ENCODE measurements at places on chromosomes 6 and 20.

DNA sequence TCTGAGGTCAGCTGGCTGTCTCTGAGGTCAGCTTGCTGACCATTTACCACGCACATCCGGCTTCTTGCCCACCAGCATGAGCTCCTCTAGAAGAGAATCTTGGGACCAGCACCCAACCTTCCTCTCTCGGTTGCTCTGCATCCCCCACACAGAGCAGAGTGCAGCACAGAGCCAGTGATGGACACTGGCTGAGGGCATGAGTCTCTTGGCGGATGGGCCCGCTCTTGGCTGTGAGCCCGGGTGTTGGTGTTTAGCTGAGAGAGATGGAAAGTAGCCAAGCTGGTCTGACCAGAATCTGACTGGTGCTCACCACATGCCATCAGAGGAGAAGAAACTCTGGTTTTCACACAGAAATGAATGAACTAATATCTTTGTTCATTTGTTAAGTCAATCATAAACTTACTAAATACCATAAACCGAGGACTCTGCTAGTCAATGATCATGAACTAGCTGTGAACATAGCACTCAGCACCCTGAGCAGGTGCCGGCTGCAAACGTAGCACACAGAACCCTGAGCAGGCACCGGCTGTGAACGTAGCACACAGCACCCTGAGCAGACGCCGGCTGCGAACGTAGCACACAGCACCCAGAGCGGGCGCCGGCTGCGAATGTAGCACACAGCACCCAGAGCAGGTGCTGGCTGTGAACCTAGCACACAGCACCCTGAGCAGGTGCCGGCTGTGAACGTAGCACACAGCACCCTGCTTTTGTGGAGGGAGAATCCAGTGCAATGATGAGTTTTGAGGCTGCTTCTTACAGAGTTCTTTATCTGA, 10.4 kb upstream of the THBS2 start:
- DNase-seq, result no peak

GRCh38 chr6:84979541-84979940, 215.1 kb upstream of the TBX18 start:
- no peak for DNase-seq

- no peak for DNase-seq
These were observed 204.0 kb downstream of the PTPRK start for GRCh38 chr6:128316258-128316929.

- no peak for DNase-seq
These were observed 156.5 kb downstream of the COL12A1 start for GRCh38 chr6:75049308-75049707.

DNA sequence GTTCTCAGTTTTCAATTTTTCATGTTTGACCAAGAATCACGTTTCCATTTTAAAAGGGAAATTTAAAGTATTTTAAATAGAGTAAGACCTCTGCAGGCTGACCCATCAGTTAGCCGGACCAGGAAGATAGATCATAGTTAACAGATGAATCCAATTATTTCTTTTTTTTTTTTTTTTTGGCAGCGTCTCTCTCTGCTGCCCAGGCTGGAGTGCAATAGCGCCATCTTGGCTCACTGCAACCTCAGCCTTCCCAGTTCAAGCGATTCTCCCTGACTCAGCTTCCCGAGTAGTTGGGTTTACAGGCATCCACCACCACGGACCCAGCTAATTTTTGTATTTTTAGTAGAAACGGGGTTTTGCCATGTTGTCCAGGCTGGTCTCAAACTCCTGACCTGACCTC, 256.7 kb upstream of the CNR1 start:
- DNase-seq, result no peak

- no peak for DNase-seq
These were observed 177.5 kb upstream of the GGTLC1 start for GRCh38 chr20:24166123-24166381.

GRCh38 chr6:17278289-17279063, 2.7 kb upstream of the RBM24 start:
- DNase-seq, result no peak

DNA sequence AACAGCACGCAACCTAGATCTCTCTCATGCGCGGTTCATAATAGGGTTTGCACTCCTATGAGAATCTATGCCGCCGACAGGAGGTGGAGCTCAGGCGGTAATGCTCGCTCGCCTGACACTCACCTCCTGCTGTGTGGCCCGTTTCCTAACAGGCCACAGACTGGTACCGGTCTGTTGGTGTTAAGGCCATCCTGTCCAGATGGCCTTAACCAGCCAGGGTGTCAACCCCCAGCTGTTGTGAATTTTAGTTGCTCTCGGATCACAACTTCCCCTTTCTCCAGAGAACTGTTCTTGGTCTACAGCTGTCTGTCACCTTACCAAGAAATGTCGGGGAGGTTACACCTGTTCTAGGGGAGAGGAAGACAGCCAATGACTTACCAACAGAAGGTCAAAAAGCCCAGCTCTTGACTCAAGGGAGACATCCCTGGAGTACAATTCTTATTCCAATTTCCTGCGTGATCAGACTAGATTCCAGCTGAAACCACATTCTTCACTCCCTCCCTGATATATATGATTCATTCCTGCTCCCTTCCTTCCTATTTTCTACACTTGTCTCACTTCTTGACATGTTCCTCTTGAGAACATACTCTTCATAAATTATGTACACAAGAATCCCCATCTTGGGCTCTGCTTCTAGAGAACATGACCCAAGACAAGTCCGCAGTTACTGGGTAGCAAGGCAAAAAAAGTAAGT, 23.1 kb upstream of the DNAAF9 start:
- no peak for DNase-seq

- DNase-seq, result no peak
These were observed 10.5 kb upstream of the PLN start for GRCh38 chr6:118537574-118537973.

DNA sequence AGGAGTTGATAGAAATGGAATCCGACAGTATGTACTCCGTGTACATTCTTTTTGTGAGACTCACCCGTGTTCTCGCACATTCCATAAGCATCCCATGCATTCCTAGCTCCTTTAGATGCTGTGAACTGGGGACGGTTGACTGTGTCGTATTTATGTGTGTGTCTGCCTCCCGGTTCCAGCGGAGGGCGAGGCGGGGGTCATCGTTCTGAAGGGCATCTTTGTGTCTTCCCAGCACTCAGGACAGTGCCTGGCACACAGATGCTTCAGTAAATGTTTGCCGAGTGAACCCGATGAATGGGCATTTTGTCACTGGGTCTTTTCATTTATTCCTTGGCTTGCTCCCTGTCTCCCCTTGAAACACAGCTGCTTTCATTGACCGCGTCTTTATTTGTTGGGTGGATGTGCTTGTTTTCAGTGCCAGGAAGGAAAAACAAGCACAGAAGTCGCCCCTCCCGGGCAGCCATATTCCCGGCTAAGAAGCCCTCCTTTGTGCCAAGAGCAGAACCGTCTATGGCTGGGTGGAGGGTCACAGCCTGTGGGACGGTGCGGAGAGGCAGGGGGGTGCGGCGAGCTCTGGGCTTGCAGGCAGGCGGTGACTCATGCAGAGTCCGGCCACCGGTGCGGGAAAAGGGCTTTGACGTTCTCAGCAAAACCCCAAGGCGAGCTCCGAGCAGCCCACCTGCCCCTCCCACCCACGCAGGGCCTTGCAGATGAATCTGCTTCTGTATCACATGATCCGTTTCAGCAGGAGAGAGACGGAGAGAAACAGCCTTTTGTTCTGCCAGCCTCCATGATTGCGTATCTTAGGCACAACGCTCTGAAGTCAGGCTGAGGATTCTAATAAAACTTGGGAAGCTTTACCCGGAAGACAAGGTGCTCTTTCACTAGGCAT, 11.2 kb upstream of the PSMG4 start:
- DNase-seq, result peak; percentile 65

GRCh38 chr20:54044156-54044555, 26.2 kb downstream of the BCAS1 start:
- no peak for DNase-seq

DNA sequence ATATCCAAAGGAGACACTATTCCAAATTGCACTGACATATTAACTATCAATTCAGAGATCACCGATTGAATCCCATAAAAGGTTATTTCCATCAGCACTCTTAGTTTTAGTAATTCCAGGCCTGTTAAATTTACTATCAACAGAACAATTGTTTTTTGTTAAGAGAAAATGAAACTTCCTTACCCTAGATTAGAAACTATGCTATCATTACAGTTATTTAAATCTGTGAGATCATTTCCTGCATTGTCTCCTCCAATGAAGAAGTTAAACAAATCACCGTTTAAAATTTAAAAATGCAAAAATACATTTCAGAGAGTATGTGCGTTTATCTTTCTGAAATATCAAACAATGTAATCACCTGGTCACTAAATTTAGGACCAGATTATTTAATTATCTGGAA, 57.5 kb downstream of the HIVEP2 start:
- DNase-seq, result no peak

GRCh38 chr6:165098165-165098564, 211.2 kb downstream of the C6orf118 start:
- no peak for DNase-seq

GRCh38 chr6:40671694-40672050, 84.5 kb upstream of the LRFN2 start:
- DNase-seq, result no peak

- DNase-seq, result peak; percentile 38
These were observed at the start of gene BEND3 for GRCh38 chr6:107114926-107115694. TSS of gene BEND3 (minus strand) at chr6:107115515. CDS start at chr6:107099285, 16,230 bp downstream.

GRCh38 chr6:111478749-111479148, 4.3 kb downstream of the REV3L start:
- DNase-seq, result no peak

DNA sequence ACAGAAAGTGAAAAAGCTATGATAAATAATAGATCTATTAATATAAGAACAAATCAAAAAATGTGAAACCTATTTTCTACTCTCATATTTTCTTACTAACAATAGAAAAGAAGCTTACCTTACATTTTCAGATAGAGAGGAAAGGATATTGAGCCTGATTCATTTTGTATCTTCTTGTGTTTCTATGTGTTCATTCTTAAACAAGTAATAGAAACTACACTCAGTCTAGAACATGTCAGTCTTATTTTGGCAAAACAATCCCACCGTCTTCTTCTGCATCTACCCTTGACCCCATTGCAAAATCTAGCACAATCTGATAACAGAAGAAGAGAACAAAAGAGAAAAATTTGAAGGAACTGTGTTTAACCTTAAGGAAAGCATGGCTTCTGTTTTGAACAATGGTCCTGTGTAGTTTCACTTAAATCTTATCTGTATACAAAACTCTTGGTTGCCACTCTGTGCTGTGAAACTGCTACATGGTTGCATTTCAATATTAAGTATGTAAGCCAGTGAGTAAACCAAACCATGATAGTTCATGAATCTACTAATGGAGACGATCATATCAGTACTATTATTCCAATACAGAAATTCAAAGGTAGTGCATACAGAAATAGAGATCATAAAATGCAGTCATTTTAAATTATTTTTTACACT, 69.5 kb upstream of the LGSN start:
- DNase-seq, result no peak

- DNase-seq, result no peak
These were observed 129.9 kb downstream of the FYN start for GRCh38 chr6:111743360-111743759.

DNA sequence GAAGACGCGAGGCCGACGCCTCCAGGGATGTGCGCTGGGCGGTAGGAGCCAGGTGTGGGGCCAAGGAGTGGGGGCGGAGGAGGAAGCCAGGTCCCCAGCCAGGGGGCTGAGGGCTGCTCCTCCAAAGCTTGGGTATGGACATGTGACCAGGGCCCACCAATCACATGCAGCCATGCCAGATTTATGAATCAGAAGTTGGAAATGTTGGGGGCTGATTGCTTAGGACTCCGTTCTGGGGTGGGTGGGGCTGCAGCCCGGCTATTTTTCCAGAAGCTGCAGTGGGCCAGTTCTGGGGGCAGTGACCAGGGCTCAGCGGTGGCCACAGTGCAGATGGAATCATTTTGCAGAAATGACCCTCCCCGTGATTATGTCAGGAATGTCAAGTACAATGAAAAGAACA, 96.0 kb downstream of the CEBPB start:
- DNase-seq, result peak; percentile 65

DNA sequence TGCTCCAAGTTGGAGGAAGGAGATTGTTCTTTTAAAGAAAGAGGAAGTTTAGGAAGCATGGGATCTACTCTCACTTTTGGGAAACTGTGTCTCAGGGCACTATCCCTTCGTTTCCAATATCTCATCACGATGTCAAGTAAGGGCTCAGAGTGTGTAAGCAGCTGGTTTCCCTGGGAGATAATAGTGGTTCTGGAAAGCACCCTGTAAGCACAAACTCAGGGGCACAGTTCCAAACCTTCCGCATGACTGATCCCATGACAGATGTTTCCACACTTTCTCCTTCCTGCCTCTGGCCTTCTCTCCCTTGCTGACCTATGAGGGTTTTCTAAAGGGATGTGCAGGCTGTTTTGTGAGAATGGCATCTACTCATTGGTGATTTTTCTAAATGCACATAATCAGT, 33.9 kb downstream of the ADTRP start:
- no peak for DNase-seq

GRCh38 chr6:100612094-100612493, 147.4 kb upstream of the SIM1 start:
- DNase-seq, result no peak

GRCh38 chr6:56806368-56806767, 148.5 kb upstream of the BEND6 start:
- DNase-seq, result no peak

GRCh38 chr6:112938650-112939049, 591.5 kb downstream of the RFPL4B start:
- no peak for DNase-seq

GRCh38 chr20:17612287-17612991, 42.6 kb downstream of the DSTN start:
- DNase-seq, result peak; percentile 65

DNA sequence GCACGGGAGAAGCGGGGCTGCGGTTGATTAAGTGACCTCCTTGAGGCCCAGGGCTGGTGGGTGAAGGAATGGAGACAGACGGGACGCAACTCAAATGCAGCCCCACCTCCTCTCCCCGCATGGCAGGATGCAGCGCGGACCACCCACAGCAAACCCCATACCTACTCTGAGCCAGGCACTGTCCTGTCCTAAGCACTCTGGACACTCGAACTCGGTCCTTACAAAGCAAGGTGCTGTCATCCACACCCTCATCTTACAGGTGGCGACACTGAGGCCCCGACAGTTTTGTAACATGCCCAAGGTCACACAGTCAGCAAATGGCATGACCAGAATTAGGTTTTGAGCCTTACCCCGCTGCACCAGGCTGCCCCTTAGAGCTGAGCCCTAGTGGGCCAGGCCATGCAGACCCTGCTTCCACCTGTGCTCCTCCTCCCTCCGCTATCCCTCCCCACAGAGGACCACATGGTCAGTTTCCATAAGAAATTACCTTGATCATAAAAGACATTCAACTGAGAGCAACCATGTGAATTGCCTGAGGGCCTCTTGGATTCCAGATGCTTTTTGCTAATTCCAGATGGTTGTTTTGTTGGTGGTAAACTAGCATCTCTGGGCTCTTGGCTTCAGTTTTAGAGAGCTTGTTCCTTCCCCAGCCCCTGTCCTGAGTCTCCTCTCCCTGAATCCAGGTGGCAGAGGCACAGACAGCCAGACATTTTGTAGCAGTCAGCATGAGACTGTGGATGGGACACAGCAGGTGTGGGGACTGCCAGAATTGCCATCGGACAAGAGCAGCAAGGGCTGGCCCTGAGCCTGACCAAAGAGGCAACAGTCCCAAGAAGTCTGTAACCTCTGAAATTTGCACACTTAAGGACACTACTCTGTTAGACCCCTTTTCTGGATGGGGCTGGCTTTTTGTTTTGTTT, 171.9 kb upstream of the PMEPA1 start:
- DNase-seq, result no peak

- no peak for DNase-seq
These were observed 72.1 kb downstream of the AFDN start for GRCh38 chr6:167898673-167899311.
